ENCODE measurements at places on chromosomes 2 and 18. TPM values are rescaled to one million over a fixed set of nuclear protein-coding genes. Genes with fewer than 3 reads are reported as not detected.

ARHGEF33 gene
- total RNA-seq: 0.48 TPM

TTC31 gene
- 13.2 TPM for total RNA-seq

HRH4 gene
- total RNA-seq: not detected

CROCC2 gene
- total RNA-seq: 0.09 TPM

PLCL1 gene
- total RNA-seq: 7.5 TPM

KANSL3 gene
- total RNA-seq: 36.1 TPM

ZAP70 gene
- 2.8 TPM for total RNA-seq

CEP76 gene
- 4.5 TPM for total RNA-seq

WDSUB1 gene
- 7.9 TPM for total RNA-seq

GKN2 gene
- not detected for total RNA-seq

CAVIN2 gene
- total RNA-seq: 40.4 TPM

SERPINB10 gene
- not detected for total RNA-seq

KCNJ13 gene
- total RNA-seq: not detected

SLC14A1 gene
- 1.4 TPM for total RNA-seq
